Keratinocyte (primary cell): ENCODE measurements at places on chromosomes 5 and 9.

DNA sequence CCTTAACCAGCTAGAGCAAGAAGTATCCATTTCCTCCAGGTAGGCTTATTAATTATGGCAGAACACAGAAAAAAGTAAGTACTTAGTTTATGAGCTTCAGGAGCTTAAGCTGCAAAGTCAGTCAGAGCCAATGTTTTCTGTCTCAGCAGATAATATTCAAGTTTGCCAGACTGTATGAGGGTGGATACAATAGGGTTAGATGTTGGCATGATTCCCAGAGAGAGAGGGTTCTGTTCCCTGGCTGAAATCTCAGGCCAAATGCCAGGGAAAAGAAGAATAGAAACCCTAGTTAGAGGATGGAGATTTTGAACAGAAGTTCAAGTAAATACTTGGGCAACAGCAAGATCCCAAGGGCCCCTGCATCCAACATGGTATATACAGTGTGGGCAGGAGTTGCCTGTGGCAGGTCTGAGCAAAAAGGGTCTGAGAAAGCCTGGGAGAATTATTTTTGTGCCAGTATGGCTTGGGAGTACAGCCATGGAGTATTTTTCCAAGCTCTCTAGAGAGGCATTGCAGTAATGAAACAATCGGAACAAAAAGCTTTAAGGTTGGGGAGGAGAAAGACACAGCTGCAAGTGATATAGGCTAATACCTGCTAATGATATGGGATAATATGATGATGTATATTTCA is 31.0 kb upstream of the ISOC1 start:
- no peak for DNase-seq
- H3K36me3 ChIP-seq = no peaks in the 10 kb centered on the region
- no peaks in the 10 kb centered on the region for H3K4me1 ChIP-seq

DNA sequence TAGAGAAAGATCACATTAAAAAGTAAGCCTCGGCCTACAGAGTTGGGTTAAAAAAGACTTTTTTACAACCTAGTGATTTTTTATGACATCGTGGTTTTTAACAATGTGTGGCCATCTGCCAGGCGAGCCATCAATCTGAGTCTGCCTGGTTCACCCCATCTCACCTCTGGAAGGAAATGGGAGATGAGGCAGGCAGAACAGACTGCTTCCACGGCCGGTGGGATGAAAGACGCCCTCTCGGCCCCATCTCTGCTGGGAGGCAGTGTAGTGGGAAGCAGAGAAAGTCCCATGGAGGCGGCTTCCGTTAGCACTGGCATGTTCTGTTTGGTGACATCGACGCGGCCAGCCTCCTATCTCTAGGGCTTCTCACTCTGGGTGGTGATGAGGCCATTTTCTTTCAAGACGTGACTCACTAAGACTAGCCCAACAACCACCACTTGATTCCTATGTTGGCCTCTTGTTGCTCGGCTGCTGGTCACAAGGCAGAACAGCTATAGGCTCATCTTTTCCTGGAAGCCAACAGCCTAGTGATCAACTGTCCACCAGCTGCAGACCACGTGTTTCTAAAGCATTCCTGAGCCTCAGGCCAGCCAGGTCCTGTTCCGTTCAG is 132.4 kb upstream of the OTULINL start:
- peaks cover 17% of the 10 kb centered on the region for H3K36me3 ChIP-seq
- peaks cover 12% of the 10 kb centered on the region for H3K4me1 ChIP-seq
- H3K4me3 ChIP-seq = no peak overlapping the region
- DNase-seq = no peak
- H3K27ac ChIP-seq = no peak overlapping the region
- no peaks in the 10 kb centered on the region for H3K27me3 ChIP-seq

- peaks cover 11% of the 10 kb centered on the region for H3K36me3 ChIP-seq
- H3K4me1 ChIP-seq = peaks cover 48% of the 10 kb centered on the region
- H3K4me3 ChIP-seq = no peak overlapping the region
- no peak overlapping the region for H3K27ac ChIP-seq
These were observed 105.2 kb downstream of the RGS3 start for GRCh38 chr9:113568571-113569321.

GRCh38 chr5:175572886-175573285 is 85.0 kb upstream of the HRH2 start:
- H3K4me1 ChIP-seq = no peaks in the 10 kb centered on the region
- no peak overlapping the region for H3K4me3 ChIP-seq
- H3K27me3 ChIP-seq = no peaks in the 10 kb centered on the region
- no peak for DNase-seq
- H3K27ac ChIP-seq = no peak overlapping the region
